ENCODE measurements at places on chromosomes 1 and 21.

GRCh38 chr1:84996846-84997666 lies at the start of gene MCOLN2:
MCOLN2 (minus strand) TSS chr1:84997113; CDS start chr1:84996872, 241 bp downstream.
- no peak for DNase-seq

- DNase-seq, result no peak
Observed at GRCh38 chr1:201791051-201791778, 37.7 kb upstream of the IPO9 start.

DNA sequence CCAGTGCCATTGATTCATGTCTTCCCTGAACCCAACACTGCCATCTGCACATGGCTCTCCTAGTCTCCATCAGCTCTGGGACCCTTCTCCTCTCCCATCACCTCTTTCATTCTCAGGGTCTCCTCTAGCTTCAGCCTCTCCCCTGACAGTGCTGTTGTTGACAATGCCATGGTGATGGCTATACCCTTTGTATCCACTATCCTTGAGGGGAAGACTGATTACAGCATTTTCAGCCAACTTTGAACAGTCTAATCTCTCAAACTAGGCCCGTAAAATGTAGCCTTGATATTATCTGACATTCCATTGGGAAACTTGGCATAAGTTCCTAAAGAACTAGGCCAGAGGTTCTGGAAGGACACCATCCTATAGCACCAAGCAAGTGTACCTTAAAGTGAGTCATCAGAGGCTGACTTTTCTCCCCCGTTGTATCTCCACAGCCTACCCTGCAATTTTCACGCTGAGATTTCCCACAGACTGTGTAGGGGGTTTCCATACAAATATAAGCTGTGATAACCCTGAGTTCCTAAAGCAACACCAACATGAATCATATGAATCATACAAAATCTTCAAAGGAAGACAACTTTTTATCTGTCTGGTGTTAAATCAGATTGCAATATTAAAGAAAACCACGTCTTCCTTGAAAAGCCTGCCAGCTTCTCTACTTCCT lies 5.8 kb downstream of the HAO2 start:
- peak; percentile 30 for DNase-seq

GRCh38 chr1:118202076-118202608 lies 17.1 kb upstream of the SPAG17 start:
- no peak for DNase-seq

DNA sequence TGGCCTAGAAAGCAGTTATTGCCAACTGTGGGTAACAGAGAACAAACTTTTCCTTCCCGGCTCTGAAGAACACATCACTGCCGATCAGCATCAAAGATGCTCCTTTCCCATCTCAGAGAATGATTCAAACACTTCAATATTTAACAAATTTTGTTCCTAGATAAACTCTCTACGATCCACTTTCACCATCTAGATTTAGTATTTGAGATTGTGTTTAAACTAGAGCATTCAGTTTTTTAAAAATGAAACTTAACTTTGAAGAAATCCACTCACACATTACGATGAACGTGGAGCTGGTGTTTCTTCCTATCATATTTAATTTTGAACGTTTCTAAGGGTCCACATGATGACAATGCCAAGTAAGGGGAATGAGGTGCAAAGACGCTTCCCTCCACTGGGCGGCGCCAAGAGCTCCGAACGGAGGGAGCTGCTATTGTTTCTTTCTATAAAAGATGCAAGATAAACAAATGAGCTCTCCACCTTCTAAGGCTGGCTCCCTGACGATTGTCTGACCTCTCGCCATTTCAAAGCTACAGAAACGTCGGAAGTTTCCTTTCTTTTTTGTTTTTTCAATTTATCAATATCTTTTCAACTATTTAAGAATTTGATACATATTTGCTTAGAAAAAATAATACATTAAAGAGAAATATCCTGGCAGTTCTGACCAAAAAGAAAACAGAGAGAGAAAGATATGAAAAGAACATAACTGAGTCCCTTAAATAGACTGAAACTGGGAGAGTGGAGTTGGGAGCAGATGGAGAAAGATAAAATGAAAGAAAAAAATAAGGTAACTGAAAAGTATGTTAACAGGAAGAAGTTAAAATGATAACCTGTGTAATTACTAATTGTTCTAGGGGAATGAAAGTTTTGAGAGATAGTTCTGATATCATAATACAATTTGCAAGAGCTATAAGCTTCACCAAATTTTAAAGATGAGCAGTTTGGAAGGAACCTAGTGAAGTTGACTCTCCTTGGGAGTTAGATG lies 4.4 kb upstream of the BARHL2 start:
- DNase-seq, result peak; percentile 21

DNA sequence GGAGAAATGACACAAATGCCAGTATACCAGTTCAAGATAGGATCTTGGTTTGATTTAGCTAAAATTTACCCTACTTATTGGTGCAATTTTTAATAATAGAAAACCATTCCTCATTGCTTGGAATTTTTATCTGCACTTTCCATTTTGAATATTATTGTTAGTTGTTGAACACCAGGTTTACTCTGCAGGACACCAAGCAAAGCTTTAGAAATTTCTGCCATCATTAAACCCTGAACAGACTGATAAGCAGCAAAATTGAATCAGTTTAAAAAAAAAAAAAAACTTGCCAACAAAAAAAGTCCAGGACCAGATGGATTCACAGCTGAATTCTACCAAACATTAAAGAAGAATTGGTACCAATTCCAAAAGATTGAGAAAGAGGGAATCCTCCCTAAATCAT lies 71.5 kb downstream of the POU2F1 start:
- DNase-seq, result no peak
